CD4-positive, alpha-beta T cell (primary cell): ENCODE measurements at places on chromosomes 1 and 21. TPM values are rescaled to one million over a fixed set of nuclear protein-coding genes. Genes with fewer than 3 reads are reported as not detected.

Gene HPDL
- total RNA-seq = not detected

Gene CD53
- 176 TPM for total RNA-seq

Gene SLC25A34
- 1.9 TPM for total RNA-seq

Gene VWA1
- total RNA-seq = not detected

Gene RIPK4
- 2.5 TPM for total RNA-seq

Gene HENMT1
- 8.2 TPM for total RNA-seq

Gene SELP
- total RNA-seq = 1.3 TPM

Gene RBP7
- total RNA-seq = not detected

Gene GNAT2
- total RNA-seq = not detected

Gene CYP4B1
- total RNA-seq = not detected

Gene ACP6
- total RNA-seq = 6.9 TPM

Gene KRTAP12-2
- not detected for total RNA-seq

DNA sequence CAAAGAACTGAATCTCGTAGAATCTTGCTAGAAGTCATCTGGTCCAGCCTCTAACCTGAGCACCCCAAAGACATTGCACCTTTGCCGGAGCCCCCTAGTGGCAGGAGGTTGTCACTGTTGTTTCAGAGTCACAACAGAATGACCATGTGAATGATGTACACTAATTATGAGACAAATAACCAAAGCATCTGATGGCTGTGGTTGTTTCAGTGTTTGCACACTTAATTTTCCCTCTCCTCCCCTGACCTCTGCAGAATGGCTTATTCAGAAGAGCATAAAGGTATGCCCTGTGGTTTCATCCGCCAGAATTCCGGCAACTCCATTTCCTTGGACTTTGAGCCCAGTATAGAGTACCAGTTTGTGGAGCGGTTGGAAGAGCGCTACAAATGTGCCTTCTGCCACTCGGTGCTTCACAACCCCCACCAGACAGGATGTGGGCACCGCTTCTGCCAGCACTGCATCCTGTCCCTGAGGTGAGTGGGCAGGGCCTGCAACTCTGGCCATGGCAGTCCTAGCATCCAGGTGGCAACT lies 26.4 kb downstream of the TRAF5 start:
- peak; percentile 38 for DNase-seq

- DNase-seq = no peak
Observed at GRCh38 chr1:31416101-31416736, 3.2 kb downstream of the SERINC2 start.

- no peak for DNase-seq
Observed at GRCh38 chr1:33247545-33247944, 8.7 kb upstream of the ZNF362 start.

GRCh38 chr21:21731626-21732025 lies 733.4 kb downstream of the NCAM2 start:
- DNase-seq = no peak

DNA sequence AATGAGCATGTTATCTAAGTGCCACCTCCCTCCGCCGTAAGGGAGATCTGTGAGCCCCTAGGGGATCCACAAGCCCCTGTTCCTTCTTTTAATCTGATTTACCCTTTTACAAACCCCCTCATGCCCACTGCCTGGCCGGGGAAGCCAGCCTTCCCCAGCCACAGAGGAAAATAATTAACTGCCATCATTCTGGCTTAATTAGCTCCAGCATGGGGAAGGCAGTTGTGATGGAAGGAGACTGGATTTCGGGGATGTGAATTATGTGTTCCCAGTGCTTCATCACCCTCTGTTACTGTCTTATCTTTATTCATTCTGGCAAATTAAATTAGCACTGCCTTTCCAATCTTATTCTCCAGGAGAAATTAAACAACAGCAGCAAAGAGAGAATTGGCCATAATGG lies 135.8 kb downstream of the PTPRU start:
- DNase-seq = no peak

DNA sequence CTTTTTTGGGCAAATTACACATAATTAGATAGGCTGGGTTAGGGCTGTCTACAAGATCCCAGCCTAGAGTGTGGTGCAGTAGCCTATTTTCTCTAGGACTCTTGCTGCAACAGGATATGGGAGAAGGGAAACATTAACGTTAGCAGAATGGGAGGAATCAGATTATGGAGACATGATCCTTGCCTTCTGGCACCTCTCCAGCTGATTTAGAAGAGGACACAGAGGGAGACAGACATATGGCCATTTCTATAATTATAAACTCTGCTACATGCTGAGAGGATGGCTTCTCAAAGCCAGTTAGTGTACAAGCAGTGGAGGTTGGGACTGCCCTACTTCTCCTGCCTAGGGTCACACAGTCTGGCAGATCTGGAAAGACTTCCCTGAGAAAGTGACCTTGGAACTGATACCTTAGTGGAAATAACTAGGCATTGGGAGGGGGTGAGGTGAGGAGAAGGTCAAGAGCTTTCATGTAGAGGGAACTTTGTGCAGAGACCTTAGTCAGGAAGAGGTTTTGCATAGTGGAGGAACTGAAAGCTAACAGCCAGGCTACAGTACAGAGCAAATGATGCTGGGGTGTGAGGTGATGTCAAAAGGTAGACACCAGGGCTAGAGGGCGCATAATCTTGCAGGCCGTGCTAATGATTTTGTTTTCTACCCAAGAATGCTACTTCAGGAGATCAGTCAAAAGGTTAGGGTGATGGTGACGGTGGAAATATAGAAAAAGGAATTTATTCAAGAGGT lies 1.2 kb upstream of the CD1D start:
- DNase-seq = no peak

- no peak for DNase-seq
Observed at GRCh38 chr1:26838474-26839338, 12.2 kb downstream of the ZDHHC18 start.

- no peak for DNase-seq
Observed at GRCh38 chr1:9151328-9151860, 22.5 kb upstream of the GPR157 start.

- peak; percentile 41 for DNase-seq
Observed at GRCh38 chr21:25421321-25422028, 185.8 kb downstream of the MRPL39 start.

- no peak for DNase-seq
Observed at GRCh38 chr1:77594366-77595112, 87.9 kb downstream of the ZZZ3 start.

GRCh38 chr1:40936931-40937339 lies 42.6 kb upstream of the CTPS1 start:
- DNase-seq = no peak

DNA sequence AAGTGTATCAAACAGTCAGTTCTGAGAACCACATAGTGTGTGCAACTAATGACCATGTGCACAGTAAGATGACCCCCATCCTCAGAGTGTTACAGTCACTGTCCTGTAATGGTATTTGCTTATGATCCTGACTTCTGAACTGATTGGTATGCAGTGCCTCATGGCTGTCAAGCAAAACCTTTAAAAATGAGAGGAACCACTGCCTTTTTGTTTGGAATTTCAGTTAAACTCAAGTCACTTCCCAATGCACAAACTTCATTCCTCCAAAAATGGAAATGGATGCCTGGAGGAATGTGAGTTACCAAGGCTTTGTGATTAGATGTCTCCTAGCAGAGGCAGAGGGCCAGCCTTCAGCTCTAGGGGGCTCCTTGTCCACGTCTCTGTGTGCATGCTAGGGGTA lies 10.5 kb downstream of the C1orf198 start:
- no peak for DNase-seq

- peak; percentile 53 for DNase-seq
Observed at GRCh38 chr1:110433803-110434202, 17.1 kb upstream of the PROK1 start.

- DNase-seq = no peak
Observed at GRCh38 chr1:157252473-157252872, 114.3 kb upstream of the ETV3 start.

GRCh38 chr1:43531107-43531905 lies 623 bp downstream of the PTPRF start:
- DNase-seq = no peak

GRCh38 chr21:15624646-15625045 lies 105.1 kb upstream of the USP25 start:
- DNase-seq = no peak

GRCh38 chr21:31161157-31161556 lies 122.9 kb upstream of the KRTAP19-8 start:
- DNase-seq = no peak

- DNase-seq = no peak
Observed at GRCh38 chr1:162876751-162877150, 15.8 kb upstream of the CCDC190 start.

DNA sequence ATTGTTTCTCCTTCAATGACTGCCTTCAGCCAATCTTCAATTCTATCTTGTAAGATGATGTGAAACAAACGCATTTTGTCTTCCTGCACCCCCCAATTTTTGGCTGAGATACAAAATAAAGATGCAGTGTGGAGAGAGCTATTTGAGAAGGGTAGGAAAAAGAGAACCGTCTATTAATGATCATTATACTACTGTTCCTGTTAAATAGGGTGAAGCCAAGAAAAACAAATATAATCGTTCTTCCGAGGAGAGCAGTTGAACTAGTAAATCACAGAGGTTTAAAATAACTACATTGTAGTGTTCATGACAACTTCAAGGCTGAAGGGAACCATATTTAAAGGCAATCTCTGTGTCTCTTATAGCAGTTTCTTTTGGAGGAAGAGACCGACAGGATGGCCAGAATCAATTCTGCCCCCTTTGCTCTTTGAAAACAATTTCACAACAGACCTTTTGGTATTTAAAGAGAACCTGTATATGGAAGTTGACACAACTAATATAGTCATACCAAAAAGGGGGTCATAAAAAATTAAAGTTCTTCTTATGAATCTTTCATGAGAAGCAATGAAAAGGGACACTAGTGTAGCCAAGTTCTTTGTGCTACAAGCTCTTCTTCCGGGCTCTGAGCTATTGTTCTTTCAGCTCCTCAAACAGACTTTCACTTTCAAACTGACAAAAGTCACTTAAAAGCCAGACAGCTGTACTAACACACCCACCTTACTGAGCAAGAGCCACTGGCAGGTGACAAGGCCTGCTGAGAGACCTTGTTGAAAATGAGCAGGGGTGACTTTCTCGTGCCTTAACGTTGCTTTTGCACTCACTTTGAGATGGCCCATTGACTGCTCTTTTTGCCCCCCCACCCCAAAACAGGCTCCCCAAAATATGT lies 30.9 kb downstream of the PROX1 start:
- DNase-seq = peak; percentile 26

- no peak for DNase-seq
Observed at GRCh38 chr1:94595658-94596057, 54.1 kb upstream of the F3 start.

DNA sequence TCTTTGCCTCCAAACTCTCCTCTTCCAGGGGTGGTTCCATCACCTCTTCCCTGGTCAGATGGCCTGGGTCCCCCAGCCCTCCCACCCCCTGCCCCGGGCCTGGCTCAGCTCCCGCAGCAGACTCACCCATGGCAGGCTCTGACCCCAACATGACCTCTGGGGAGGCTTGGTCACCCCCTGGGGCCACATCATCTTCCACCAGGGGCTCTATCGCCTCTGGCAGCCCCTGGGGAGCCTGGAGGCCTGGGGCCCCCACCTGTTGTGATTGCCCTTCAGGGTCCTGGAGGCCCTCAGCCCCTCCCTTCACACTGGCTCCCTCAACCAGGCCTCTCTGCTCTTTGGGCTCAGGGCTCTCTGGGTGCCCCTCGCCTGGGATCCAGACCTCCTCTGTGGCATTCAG lies 6.4 kb downstream of the NES start:
- DNase-seq = no peak

DNA sequence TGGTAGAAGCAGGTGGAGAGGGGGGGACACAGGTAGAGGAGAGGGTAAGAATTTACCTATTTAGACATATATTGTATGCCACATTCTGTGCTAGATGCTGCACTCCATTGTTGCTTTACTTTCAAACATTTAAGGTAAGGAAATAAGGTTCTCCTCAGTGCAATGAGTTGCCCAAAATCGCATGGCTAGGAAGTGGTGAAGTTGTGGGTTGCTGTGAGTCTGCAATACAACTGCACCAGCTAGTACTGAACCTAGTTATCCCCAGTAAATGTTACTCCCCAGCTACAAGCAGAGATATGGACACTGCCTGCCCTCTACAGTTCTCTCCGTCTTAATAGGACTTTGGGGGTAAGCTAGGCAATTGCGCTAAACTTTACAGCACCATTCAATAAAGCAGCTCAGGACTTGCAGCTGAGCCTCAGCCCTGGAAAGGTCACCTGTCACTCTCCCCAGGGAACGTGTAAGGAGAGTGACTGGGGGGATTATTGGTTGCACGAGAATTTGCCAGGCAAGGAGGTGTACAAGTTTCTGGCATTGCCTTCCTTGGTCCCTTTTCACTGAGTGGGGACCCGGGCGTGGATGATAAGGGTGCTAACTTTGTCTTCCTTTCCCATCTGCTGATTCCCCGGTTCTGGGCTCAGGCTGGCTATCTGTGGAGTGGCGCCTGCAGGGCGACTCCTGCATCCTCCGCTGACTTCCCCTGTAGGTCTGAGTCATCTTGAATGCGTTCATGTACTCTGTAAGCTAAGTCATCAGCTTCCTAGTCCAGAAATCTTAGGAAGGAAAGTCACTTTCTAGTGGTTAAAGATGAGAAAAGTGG lies 71.3 kb upstream of the CNTN2 start:
- DNase-seq = no peak

- no peak for DNase-seq
Observed at GRCh38 chr1:87790756-87791155, 462.1 kb downstream of the LMO4 start.

GRCh38 chr1:247936415-247936814 lies 11.7 kb downstream of the OR2AJ1 start:
- DNase-seq = peak; percentile 18

DNA sequence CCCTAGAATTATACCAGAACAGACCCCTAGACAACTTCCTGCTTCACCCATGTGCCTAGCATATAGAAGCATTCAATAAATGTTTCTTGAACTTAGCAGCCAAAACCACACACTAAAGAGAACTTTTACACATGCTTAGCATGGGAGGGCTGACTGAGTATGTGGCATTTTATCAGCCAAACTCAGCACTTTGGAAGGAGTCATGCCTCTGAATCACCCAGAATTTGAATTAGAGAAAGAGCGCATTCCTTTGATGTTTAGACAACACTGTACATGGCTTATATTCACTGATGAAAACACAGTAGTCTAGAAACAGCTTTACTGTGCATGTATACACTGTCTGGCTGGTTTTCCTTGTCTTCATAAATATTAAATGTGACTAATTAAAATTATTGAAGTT lies 26.1 kb downstream of the SPAG17 start:
- DNase-seq = no peak

- no peak for DNase-seq
Observed at GRCh38 chr1:15472587-15472986, 3.3 kb upstream of the CELA2B start.

DNA sequence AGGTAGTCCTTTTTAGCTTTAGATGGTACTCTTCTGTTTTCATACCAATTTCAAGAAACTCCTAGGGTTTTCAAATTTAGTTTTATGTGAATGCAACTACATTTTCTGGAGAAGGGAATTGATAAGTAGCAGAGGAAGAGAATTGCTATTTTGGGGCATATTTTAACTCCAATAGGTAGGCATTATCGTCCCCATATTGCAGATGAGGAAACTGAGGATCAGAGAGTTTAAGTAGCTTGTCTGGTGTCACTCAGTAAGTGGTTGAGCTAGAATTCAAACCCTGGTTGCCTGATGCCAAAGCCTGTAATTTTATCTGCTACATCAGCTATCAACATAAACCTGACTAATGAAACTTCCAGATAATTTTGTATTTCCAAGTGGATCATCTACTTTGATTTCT lies 1.9 kb downstream of the NFYC start:
- DNase-seq = no peak

GRCh38 chr1:185409763-185410528 lies 92.9 kb upstream of the IVNS1ABP start:
- DNase-seq = no peak
